PC-3 (cell line): ENCODE measurements at places on chromosomes 11 and 22.

- H3K27me3 ChIP-seq = no peaks in the 10 kb centered on the region
- no peaks in the 10 kb centered on the region for H3K36me3 ChIP-seq
- peaks cover 34% of the 10 kb centered on the region for H3K4me1 ChIP-seq
- no peak overlapping the region for H3K4me3 ChIP-seq
Measured at GRCh38 chr11:36253238-36253637, 36.0 kb downstream of the COMMD9 start.

GRCh38 chr22:29014293-29014692 lies 47.3 kb downstream of the C22orf31 start:
- no peak overlapping the region for H3K4me3 ChIP-seq
- no peaks in the 10 kb centered on the region for H3K27me3 ChIP-seq
- H3K4me1 ChIP-seq = no peaks in the 10 kb centered on the region
- DNase-seq = no peak
- no peaks in the 10 kb centered on the region for H3K36me3 ChIP-seq

DNA sequence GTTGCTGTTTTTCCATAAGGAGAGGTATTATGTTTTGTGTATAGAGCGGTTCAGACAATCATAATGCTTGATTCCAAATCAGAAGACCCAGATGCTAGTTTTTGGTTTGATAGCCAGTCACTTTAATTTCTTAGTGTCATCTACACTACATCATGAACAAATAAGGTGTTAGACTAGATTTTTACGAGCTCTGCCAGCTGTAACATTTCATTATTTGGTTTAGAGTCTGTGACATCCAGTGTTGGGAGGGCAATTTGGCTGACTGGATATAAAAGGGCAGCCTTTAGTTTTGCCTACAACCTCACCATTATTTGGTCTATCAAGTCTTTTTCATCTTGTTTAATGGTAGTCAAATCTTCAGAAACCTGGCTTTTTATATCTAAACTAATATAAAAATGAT lies 30.2 kb upstream of the FBXO3 start:
- no peak overlapping the region for H3K4me3 ChIP-seq
- no peak overlapping the region for H3K27ac ChIP-seq
- no peaks in the 10 kb centered on the region for H3K36me3 ChIP-seq
- DNase-seq = no peak
- H3K4me1 ChIP-seq = peaks cover 3% of the 10 kb centered on the region; the same call in 1 of the 2 replicates
- no peaks in the 10 kb centered on the region for H3K27me3 ChIP-seq

GRCh38 chr11:9820260-9820659 lies 156.4 kb downstream of the SWAP70 start:
- DNase-seq = no peak
- peaks cover 18% of the 10 kb centered on the region for H3K4me1 ChIP-seq
- H3K27ac ChIP-seq = no peak overlapping the region
- H3K27me3 ChIP-seq = no peaks in the 10 kb centered on the region
- no peaks in the 10 kb centered on the region for H3K36me3 ChIP-seq

- DNase-seq = peak; percentile 69
Measured at GRCh38 chr11:57248780-57249383, 11.8 kb upstream of the APLNR start.

- no peak overlapping the region for H3K27ac ChIP-seq
- DNase-seq = no peak
- no peak overlapping the region for H3K4me3 ChIP-seq
- peaks cover 25% of the 10 kb centered on the region for H3K27me3 ChIP-seq
- H3K4me1 ChIP-seq = no peaks in the 10 kb centered on the region
- H3K36me3 ChIP-seq = no peaks in the 10 kb centered on the region
Measured at GRCh38 chr11:83692675-83693074, 406.5 kb upstream of the CCDC90B start.

- peaks cover 34% of the 10 kb centered on the region for H3K4me1 ChIP-seq
- H3K27me3 ChIP-seq = no peaks in the 10 kb centered on the region
Measured at GRCh38 chr22:37896181-37896592, 9.9 kb upstream of the MICALL1 start.

GRCh38 chr11:98701541-98701940 lies 319.2 kb upstream of the CNTN5 start:
- no peaks in the 10 kb centered on the region; the same call in 1 of the 2 replicates for H3K27me3 ChIP-seq
- no peak overlapping the region for H3K27ac ChIP-seq
- no peaks in the 10 kb centered on the region for H3K36me3 ChIP-seq
- H3K4me3 ChIP-seq = no peak overlapping the region
- H3K4me1 ChIP-seq = no peaks in the 10 kb centered on the region

DNA sequence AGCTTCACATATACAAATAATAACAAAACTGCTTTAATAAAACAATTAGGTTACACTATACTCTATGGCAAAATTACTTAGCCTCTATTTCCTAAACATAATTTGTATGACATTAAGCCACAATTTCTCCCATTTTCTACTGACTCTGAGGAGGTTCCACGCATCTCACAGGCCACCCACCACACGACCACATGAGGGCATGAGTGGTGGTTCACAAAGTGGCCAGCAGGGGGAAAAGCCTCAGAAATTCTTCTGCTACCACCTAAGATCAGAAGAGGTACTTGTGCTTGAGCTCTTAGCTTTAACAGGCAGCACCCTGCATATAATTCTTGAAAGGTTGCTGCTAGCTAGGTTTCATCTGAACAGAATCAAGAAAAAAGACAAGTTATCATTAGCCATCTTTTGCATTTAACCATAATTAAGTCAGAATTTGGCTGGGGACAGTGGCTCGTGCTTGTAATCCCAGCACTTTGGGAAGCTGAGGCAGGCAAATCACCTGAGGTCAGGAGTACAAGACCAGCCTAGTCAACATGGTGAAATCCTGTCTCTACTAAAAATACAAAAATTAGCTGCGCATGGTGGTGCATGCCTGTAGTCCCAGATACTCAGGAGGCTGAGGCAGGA lies 7.7 kb downstream of the LPXN start:
- no peaks in the 10 kb centered on the region for H3K27me3 ChIP-seq
- no peaks in the 10 kb centered on the region for H3K36me3 ChIP-seq
- no peak overlapping the region for H3K4me3 ChIP-seq
- H3K4me1 ChIP-seq = peaks cover 17% of the 10 kb centered on the region
- H3K27ac ChIP-seq = no peak overlapping the region
- DNase-seq = peak; percentile 87

DNA sequence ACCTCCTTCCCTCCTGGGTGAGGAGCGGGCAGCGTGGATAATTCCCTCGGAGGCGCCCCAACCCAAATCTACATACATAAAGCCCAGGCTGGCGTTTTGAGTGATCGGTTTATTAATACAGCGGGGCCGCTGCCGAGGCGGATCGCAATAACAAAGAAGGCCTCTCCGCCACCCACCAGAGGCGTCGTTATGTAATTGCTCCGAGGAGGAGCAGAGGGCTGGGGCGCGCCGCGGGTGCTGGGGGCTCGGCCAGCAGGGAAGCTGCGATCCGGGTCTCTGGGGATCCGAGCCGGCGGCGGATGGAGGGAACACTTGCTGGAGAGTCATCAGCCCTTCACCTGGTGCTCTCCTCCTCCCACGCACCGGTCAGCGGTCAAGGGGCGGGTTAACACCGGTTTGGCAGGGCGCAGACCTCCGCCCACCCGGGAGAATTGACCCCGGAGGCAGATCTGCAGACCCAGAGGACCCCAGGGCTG lies 6.4 kb upstream of the TP53I11 start:
- no peaks in the 10 kb centered on the region for H3K27me3 ChIP-seq
- H3K27ac ChIP-seq = no peak overlapping the region
- DNase-seq = no peak
- H3K36me3 ChIP-seq = no peaks in the 10 kb centered on the region

DNA sequence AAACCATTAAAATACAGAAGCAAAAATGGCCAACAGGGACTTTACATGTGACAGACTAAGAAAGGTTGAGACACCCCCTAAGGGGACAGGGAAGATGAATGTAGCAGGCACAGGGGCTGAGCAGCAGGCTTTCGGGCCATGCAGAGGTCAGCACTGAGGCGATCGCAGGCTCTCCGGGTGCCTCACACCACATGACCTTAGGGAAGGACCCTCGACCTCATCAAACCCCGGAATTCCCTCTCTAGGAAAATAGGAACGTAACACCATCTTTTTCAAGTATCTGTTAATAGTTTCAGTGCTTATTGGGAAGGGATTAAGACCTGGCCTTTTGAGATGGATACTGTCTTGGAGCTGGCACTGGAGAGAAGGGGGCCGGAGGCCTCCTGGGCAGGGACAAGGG lies 27.4 kb downstream of the OPCML start:
- H3K4me3 ChIP-seq = no peak overlapping the region
- no peaks in the 10 kb centered on the region for H3K27me3 ChIP-seq
- no peak for DNase-seq
- H3K4me1 ChIP-seq = no peaks in the 10 kb centered on the region

- H3K27ac ChIP-seq = peak overlapping the region; percentile 88
- DNase-seq = no peak
- no peaks in the 10 kb centered on the region for H3K27me3 ChIP-seq
- H3K4me3 ChIP-seq = no peak overlapping the region
- H3K4me1 ChIP-seq = peaks cover 42% of the 10 kb centered on the region
Measured at GRCh38 chr11:19441288-19441687, 200.5 kb upstream of the E2F8 start.

- H3K4me1 ChIP-seq = no peaks in the 10 kb centered on the region
- peaks cover 6% of the 10 kb centered on the region for H3K36me3 ChIP-seq
- no peak overlapping the region for H3K27ac ChIP-seq
Measured at GRCh38 chr11:116901211-116901610, 63.8 kb upstream of the APOA1 start.

DNA sequence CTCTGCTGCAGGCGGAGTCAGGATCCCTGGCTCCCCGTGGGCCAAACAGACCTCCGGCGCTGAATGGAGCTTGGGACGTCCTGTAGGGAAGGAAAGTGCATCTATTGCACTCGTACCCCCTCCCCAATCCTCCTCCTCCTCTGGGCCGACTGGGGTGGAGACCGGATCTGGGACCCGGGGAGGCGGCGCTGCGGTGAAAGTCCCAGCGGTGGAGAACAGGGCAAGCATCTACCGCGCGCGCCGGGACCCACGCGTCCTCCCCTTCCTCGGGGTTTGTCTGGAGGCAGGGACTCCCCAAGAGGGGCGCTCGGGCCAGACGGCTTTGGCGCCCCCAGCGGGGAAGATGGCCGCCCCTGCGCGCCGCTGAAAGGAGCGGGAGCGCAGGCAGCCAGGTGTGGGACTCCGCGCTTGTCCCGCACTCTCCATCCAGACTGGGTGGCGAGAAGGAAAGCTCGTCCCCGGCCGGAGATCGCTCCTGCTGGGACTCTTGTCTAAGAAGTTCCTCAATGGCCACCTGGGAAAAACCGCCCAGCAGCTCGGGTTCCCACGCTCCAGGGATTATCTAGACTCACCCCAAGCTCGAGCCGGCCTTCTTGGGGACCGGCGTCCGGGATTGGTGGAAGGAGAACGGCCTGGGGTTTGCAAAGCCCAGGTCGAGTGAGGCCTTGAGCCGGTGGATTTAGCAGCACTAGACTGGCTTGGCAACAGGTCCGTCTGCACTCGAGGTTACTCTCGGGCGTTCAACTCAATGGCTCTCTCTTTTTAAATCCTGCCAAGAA lies 718 bp downstream of the FADS2 start:
- peaks cover 21% of the 10 kb centered on the region for H3K4me1 ChIP-seq
- peak overlapping the region; percentile 80 for H3K27ac ChIP-seq
- H3K27me3 ChIP-seq = no peaks in the 10 kb centered on the region
- peak overlapping the region; percentile 88 for H3K4me3 ChIP-seq
